IgD-negative memory B cell (primary cell): ENCODE measurements at places on chromosomes 3 and 15. TPM values are rescaled to one million over a fixed set of nuclear protein-coding genes. Genes with fewer than 3 reads are reported as not detected.

The MCF2L2 gene
- polyA plus RNA-seq = 0.15 TPM

The ISL2 gene
- polyA plus RNA-seq = 0.89 TPM

The TTLL13 gene
- 0.08 TPM for polyA plus RNA-seq

The TM4SF18 gene
- not detected for polyA plus RNA-seq

The ZNF80 gene
- polyA plus RNA-seq = not detected

The ACP3 gene
- polyA plus RNA-seq = 0.28 TPM

The NR2E3 gene
- polyA plus RNA-seq = 0.78 TPM

The HRG gene
- polyA plus RNA-seq = not detected

The GANC gene
- polyA plus RNA-seq = 48.0 TPM
